ENCODE measurements at places on chromosomes 16 and 17.

- peak; percentile 38 for DNase-seq
Measured at GRCh38 chr17:27862004-27862403, 31.2 kb downstream of the LYRM9 start.

DNA sequence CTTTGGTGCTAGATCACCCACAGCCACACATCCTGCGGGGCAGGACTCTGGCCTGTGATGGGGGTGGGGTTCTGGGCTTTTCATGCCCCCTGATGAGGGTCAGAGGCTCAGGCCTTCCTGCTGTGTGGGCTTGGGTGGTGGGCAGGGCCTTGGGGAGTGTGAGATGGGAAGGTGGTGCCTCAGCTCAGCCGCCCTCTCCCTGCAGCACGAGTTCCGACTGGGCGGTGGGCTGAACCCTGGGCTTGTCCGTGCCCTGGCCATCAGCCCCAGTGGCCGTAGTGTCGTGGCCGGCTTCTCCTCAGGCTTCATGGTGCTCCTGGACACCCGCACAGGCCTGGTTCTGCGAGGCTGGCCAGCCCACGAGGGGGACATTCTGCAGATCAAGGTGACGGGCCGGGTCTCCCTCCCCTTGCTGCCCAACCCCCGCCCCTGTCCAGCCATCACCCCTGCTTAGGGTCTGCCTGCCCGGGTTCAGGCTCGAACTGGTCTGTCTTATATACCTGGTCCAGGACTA, 6.8 kb upstream of the SERPINF2 start:
- DNase-seq = no peak

GRCh38 chr17:75873587-75874322, 4.6 kb downstream of the TRIM47 start:
- no peak for DNase-seq

DNA sequence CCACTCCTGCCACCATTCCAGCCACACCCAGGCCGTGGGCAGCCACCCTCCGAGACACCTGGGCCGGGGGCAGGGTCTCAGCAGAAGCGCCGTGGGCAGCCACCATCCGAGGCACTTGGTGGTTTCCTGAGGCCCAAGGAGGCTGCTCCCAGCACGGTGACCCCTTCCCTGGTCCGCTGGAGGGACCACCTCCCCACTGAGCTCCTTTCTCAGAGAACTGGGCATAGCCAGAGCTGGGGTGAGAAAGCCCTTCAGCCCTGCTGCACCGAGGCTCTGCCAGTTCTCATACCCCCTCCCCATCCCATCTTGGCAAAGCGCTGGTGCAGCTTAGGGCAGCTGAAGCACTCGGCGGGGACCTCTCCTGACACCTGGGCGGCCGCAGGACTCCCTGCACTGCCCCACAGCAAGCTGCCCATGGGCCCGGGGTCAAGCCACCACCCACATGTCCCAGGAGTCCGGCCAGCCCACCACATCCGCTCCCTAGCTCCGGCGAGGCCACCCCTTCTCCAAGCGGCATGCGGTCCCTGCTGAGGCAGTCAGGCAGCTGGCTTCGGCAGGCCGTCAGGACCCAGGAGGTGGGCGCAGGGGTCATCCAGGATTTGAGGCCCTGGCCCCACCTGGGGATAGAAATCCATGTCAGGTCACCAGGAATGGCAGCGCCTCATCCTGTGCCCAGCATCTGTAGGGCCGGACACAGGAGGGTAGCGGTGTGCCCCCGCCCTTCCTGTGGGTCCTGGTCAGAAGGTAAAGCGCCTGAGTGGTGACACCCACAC, 1.3 kb upstream of the CYBA start:
- no peak for DNase-seq

DNA sequence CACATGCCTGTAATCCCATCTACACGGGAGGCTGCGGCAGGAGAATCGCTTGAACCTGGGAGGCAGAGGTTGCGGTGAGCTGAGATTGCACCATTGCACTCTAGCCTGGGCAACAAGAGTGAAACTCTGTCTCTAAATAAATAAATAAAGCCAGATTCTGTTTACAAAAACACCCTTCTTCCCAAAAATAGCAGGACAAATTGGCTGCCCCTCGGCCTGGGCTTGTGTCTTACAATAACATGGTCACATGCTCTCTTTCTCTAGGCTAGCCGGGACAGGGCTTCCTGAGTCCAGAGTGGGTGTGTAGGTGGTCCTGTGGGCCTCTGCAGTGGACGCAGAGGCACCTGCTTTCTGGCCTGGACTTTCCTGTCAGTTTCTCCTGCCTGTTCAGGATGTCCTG, 3.2 kb upstream of the EDC4 start:
- DNase-seq = no peak

- DNase-seq = no peak
Measured at GRCh38 chr17:48559840-48560817, 15.2 kb upstream of the HOXB2 start.

DNA sequence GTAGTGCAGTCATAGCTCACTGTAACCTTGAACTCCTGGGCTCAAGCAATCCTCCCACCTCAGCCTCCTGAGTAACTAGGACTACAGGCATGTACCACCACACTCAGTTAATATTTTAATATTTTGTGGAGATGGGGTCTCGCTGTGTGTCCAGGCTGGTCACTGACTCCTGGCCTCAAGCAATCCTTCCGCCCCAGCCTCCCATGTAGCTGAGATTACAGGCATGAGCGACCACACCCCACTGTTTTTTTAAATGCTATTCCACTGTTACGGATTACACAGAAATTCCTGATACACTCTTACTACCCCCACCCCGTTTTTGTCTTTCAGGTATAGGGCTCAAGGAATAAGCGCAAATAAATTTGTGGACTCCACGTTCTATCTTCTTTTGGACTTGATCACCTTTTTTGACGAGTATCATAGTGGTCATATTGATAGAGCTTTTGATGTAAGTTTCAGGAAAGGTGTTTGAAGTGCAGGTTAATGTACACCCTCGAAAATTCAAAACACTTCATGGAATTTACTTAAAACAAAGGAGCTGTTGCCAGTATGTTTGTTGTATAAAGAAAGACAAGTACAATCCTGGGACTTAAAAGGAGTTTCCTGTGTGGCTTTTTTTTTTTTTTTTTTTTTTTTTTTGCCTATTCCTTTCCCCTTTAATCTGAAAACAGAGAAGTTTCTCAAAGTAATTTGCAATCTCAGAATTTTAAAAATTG, 26.2 kb upstream of the SLC12A3 start:
- DNase-seq = no peak

- peak; percentile 37 for DNase-seq
Measured at GRCh38 chr17:57044976-57045867, 39.8 kb upstream of the AKAP1 start.

GRCh38 chr17:51260237-51261023, at the start of gene UTP18:
TSS of gene UTP18 (plus strand) at chr17:51260546. CDS start at chr17:51260585, 39 bp downstream.
- DNase-seq = peak; percentile 99

- no peak for DNase-seq
Measured at GRCh38 chr17:41267711-41268110, 2.5 kb downstream of the KRTAP9-6 start.

- DNase-seq = no peak
Measured at GRCh38 chr17:13544292-13544691, 57.4 kb downstream of the HS3ST3A1 start.

GRCh38 chr16:84093879-84094270, 22.9 kb downstream of the MBTPS1 start:
- no peak for DNase-seq

- no peak for DNase-seq
Measured at GRCh38 chr16:80046848-80047247, 446.3 kb upstream of the MAF start.
